ENCODE measurements at places on chromosomes 4 and X.

DNA sequence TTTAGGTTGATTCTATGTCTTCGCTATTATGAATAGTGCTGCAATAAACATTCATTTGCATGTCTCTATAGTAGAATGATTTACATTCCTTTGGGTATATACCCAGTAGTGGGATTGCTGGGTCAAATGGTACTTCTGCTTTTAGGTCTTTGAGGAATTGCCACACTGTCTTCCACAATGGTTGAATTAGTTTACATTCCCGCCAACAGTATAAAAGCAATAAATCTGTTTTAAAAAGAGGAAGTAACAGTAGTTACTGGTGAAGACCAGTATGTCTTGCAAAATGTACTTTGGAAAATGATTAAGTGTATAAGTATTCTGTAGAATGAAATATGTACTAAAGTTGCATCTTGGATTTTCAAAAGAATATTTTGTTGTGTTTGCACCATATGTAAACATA, 77.3 kb downstream of the SHROOM4 start:
- DNase-seq: peak; percentile 69

DNA sequence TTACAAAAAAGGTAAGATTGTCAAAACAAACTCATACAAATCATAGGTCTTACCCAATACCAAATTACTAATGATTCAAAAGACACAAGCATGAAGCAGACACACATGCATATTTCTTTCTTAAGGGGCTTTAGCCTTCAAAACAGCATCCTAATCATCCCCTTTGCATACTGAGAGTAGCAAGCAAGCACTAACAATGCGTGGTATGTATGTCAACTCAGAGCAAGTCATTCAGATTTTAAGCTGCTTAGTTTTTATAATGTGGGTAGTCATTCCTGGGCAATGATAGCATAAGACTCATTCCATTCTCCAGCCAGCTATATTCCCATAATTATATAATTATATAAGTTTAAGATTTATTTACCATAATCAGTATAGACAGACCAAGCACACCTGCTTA, 219.6 kb downstream of the DKK2 start:
- DNase-seq: no peak

DNA sequence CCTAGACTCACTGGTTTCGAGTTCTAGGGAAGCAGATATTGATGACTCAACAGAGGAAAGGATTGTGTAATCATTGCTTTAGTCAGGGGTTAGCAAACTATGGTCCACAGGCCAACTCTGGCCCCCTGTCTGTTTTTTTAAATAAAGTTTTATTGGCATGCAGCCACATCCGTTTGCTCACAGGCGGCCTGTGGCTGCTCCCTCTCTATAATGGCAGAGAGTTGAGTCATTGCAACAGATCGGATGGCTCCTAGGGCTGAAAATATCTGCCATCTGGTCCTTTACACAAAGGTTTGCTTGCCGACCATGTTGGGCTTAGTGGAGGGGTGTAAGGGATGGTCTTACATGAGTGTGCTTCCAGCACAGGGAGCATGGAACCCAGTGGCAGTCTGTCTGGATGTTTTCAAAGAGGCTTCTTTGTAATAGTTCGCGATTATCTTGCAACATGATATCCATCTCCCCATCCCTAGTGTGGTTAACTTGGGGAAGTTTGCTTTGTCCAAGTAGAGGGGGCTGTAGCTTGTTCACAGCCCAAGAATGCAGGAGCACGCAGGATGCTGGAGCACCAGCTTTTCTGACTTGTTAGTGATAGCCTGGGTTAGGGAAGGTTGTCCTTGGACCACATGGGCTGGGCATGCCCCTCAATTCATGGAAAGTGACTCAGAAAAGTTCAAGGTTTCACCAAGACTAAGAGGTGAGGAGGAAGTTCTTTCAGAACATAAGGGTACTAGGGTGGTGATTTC, 59.3 kb upstream of the CLDN34 start:
- peak; percentile 10 for DNase-seq

GRCh38 chrX:107825698-107826237, at the start of gene MID2:
MID2 (plus strand) TSS chrX:107825866; CDS start chrX:107826427, 561 bp downstream.
- no peak for DNase-seq

GRCh38 chrX:1182211-1182610, 30.2 kb downstream of the CRLF2 start:
- no peak for DNase-seq

DNA sequence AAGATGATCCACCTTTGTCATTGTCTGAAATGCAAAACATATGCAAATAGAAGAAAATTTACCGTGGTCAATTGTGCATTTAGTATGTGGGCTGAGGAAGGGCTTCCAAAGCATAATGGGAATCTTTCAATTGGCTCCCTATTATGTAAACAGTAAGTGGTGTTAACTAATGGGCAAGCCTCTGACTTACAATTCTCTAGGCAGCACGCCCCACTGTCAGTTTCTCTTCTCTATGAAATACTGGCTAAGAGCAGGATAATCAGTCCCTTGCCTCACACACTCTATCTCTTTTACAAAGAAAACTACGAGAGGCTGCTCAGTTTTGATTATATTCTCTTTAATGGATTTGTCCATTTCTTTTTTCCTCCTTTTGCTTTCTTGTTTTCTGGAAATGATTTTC, 1272.6 kb downstream of the PCDH19 start:
- no peak for DNase-seq

DNA sequence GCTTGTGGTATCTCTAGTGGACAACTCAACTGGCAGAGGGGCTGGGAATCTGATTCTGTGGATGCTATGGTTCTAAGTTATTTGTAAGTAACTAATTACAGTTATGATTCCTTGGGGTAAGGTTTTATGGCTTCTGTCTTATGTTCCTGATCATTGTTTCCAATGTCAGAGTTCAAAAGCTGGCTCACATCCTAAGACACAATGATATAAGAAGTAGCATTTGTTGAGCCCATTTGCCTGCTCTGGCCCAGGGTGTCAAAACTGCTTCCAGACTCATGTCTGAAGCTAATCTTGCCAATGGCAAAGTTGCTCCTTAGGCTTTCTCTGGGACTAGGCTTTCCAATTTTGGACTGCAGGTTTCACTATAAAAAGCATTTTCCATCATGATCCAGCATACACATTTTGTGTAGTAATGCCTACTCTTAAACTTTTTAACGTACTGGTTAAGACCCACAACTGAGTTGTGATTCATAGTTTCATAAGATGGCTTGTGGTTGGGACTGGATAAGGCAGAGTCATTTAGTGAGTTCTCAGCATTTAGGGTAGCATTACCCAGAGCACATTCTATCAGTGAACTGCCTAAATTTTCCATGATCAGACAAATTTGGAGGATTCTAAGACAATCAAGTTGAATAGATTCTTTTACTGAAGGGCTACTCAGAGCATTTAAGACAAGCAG, 50.0 kb downstream of the CCNI start:
- DNase-seq: no peak

DNA sequence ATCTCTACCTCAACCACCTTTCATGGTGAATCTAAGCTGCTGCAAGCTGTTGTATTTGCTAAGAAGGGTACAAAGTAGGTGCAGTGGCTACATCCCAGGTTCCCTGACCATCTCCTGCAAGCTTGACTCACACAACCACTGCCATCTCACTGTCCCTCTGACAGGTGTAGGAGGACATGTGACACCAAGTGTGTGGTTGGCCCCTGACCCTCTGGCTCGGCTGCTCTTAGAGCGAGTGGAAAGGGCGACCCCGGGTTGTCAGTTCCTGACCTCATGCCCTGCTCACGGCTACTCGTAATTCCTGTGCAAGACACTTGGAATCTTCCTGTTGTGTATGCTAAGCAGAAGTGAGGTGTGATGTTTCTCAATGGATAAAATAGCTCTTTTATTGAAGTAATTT, 184.4 kb downstream of the DCLK2 start:
- no peak for DNase-seq

DNA sequence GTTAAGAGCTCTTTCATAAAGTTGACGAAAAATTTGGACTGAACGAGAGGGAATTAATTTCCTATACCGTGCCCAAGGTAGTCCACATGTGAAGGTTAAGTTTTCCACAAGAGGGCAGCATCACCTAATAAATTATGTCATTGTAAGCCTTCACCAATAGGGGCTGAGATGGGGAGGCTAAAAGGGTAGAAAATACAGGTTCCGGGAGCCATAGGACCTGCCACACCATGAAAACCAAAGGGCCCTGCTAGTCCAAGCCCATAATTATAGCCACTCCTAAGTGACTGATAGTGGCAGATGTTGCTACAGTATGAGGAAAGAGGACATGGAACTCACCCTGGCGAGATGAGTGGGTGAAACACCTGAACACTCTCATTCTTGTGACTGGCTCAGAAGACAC, 122.2 kb downstream of the SHROOM4 start:
- DNase-seq: peak; percentile 59

GRCh38 chr4:23547096-23547495, 342.8 kb downstream of the PPARGC1A start:
- no peak for DNase-seq

DNA sequence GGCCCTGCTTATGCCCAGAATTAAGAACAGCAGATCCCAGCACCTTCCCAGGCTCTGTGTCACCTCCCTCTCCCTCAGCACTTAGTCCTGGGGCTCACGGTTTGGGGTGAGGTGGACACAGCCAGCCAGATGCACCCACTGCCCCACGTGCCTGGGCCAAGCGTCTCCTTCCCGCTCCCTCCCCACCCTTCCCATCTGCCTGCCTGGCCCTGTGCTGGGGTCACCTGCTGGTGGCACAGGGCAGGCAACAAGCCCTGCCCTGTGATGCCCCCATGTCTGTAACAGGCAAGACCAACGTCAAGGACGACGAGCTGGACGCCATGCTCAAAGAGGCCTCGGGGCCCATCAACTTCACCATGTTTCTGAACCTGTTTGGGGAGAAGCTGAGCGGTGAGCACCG, 5.3 kb downstream of the MYL5 start:
- DNase-seq: no peak

GRCh38 chr4:64559571-64559970, 150.3 kb upstream of the TECRL start:
- DNase-seq: no peak

- DNase-seq: peak; percentile 36
Measured at GRCh38 chrX:107484002-107484726, 34.7 kb downstream of the FRMPD3 start.

- DNase-seq: no peak
Measured at GRCh38 chr4:140928880-140929279, 172.7 kb upstream of the TBC1D9 start.

GRCh38 chr4:114780205-114780604, 181.6 kb downstream of the UGT8 start:
- DNase-seq: peak; percentile 4

DNA sequence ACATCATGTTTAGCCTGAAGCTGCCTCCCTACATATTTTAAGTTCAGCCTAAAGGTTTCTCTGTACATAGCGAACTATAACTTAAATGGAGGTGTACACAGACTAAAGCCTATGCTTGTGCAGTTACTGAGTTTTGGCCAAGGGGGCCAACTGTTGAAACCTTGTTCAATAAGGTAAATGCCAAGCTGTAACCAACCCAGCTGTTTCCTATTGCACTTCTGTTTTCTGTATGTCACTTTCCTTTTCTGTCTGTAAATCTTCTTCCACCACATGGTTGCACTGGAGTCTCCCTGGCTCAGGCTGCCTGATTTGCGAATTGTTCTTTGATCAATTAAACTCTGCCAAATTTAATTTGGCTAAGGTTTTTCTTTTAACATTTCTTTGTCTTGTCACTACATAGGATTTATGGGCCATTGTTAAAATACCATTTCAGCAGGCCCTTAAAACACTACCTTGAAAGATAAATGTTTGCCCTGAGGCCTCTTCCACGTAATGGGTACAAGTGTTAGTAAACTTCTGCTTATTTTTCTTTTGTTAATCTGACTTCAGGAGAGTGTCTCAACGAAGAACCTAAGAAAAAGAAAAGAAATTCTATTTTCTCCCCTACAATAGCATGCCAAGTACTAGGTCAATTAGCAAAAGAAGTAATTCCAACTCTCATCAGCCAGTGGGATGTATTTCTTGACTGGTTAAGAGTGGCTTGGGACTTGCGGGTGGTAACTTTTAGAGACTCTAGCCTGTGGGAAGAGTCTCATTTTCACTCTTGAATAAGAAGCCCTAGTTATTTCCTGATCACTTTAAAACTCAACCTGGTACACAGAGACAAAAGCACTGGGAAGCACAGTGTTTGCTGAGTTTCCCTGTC, 45.7 kb upstream of the PRSS12 start:
- peak; percentile 15 for DNase-seq

DNA sequence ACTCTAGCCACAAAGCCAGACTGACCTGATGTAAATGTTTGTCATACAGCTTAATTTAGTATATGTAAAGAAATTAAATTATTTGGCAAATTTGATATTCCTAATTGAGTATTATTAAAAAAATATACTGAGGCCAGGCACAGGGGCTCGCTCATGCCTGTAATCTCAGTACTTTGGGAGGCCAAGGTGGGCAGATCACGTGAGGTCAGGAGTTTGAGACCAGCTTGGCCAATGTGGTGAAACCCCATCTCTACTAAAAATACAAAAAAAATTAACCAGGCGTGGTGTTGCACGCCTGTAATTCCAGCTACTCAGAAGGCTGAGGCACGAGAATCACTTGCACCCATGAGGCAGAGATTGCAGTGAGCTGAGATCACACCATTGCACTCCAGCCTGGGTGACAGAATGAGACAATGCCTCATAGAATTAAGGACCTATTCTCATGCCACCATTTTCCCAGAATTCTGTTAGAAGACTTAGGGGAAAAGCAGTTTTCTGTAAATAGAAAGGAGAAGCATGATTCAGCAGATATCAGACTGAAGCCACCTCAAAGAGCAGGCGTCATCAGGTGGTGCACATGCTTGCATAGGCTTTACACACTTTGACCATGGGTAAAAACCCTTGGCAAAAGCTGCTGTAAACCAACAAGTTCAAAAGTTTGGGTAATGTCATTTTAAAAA, 6.1 kb downstream of the UBQLN2 start:
- DNase-seq: peak; percentile 81

DNA sequence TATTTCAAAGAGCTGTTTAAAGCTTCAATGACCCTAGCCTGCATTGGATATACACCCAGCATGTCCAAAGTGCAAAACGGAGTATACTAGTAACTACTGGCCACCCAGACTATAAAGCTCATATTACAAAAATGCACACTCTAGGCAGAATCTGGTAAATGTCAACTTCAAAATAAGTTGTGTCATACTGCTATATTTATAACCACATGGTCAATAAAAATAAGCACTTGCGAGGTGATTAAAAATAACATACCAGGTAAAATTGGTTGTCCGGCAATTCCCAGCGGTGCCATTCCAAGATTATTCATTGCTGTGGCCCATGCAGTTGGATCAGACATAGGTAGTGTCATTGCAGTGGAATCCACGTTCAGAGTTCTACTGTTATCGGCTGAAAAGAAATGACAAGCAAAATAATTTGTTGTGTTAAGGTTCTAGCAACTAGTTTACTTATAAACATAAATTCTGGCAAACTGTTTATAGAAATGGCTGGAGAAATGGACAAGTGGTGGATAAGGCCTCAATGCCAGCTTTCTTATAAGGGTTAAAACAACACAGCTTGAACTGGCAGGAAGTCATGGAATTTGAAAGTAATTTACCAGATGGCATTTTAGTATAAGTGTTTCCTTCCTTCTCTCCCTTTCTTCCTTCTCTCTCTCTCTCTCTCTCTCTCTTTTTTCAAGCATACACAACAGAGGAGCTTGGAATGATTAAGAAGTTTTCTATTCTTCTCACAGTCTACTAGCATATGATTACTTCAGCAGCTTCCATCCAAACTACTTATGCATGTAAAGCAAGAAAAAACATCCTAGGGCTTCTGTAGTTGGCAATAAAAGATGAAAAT, 199.9 kb downstream of the ENOX2 start:
- DNase-seq: no peak
